ENCODE measurements at places on chromosomes 12 and 14. TPM values are rescaled to one million over a fixed set of nuclear protein-coding genes. Genes with fewer than 3 reads are reported as not detected.

LALBA gene
- total RNA-seq, result not detected

PNMA1 gene
- 41.2 TPM for total RNA-seq

EFCAB11 gene
- 9.4 TPM for total RNA-seq

NTN4 gene
- total RNA-seq, result 0.34 TPM

ST8SIA1 gene
- total RNA-seq, result 2.5 TPM

OTOGL gene
- not detected for total RNA-seq

CCDC63 gene
- not detected for total RNA-seq

DCTN2 gene
- total RNA-seq, result 78.5 TPM

TMBIM6 gene
- 411 TPM for total RNA-seq

KRT78 gene
- not detected for total RNA-seq

P2RX2 gene
- not detected for total RNA-seq

PLEKHD1 gene
- total RNA-seq, result 0.19 TPM

B3GNT4 gene
- 0.48 TPM for total RNA-seq

DHRS4 gene
- total RNA-seq, result 14.6 TPM

KLHL33 gene
- 0.04 TPM for total RNA-seq

SLC25A47 gene
- not detected for total RNA-seq

HOMEZ gene
- 8.4 TPM for total RNA-seq

FBXW8 gene
- total RNA-seq, result 8.8 TPM

OVCH1 gene
- not detected for total RNA-seq

TMEM229B gene
- total RNA-seq, result 0.84 TPM

SSPN gene
- total RNA-seq, result not detected

RTL1 gene
- not detected for total RNA-seq

RDH12 gene
- total RNA-seq, result not detected

RPS6KL1 gene
- total RNA-seq, result 3.2 TPM

SLC39A2 gene
- 0.24 TPM for total RNA-seq

CPNE6 gene
- total RNA-seq, result not detected

GARIN6 gene
- not detected for total RNA-seq

DAO gene
- total RNA-seq, result not detected

NRIP2 gene
- total RNA-seq, result not detected

ATL1 gene
- 1.4 TPM for total RNA-seq

TSPAN31 gene
- total RNA-seq, result 10.7 TPM

CFAP73 gene
- total RNA-seq, result 1.2 TPM

PTHLH gene
- not detected for total RNA-seq

PTGER2 gene
- 10.3 TPM for total RNA-seq

RASSF8 gene
- 0.56 TPM for total RNA-seq

IL26 gene
- 66.8 TPM for total RNA-seq

PMCH gene
- total RNA-seq, result 0.45 TPM

RNFT2 gene
- total RNA-seq, result 23.6 TPM

ACSS3 gene
- not detected for total RNA-seq

TUNAR gene
- not detected for total RNA-seq

NUP37 gene
- total RNA-seq, result 63.6 TPM

PRPH gene
- not detected for total RNA-seq

RFC5 gene
- 64.4 TPM for total RNA-seq

All from activated T-helper 17 cell treated with anti-CD3 and anti-CD28 coated beads, Interleukin-2, amount 50 U/mL, for 72 hours (primary cell).